HCT116 (cell line): ENCODE measurements at places on chromosomes 2 and 18. TPM values are rescaled to one million over a fixed set of nuclear protein-coding genes. Genes with fewer than 3 reads are reported as not detected.

STEAP3 gene
- total RNA-seq = 32.3 TPM

GRCh38 chr2:164363646-164364045 is 257.6 kb downstream of the GRB14 start:
- no peak overlapping the region for H3K4me3 ChIP-seq
- H3K36me3 ChIP-seq = no peaks in the 10 kb centered on the region
- H3K4me1 ChIP-seq = no peaks in the 10 kb centered on the region
- no peak overlapping the region for H3K27ac ChIP-seq

- DNase-seq = peak; percentile 74
- peaks cover 13% of the 10 kb centered on the region for H3K4me1 ChIP-seq
- H3K27me3 ChIP-seq = no peaks in the 10 kb centered on the region
- no peak overlapping the region for H3K4me3 ChIP-seq
Measured at GRCh38 chr18:58321986-58322385, 278.0 kb downstream of the NEDD4L start.

- no peaks in the 10 kb centered on the region for H3K27me3 ChIP-seq
- no peaks in the 10 kb centered on the region for H3K4me1 ChIP-seq
- DNase-seq = no peak
- no peaks in the 10 kb centered on the region for H3K36me3 ChIP-seq
- H3K4me3 ChIP-seq = no peak overlapping the region
Measured at GRCh38 chr18:75247611-75248421, 37.2 kb downstream of the TSHZ1 start.

DNA sequence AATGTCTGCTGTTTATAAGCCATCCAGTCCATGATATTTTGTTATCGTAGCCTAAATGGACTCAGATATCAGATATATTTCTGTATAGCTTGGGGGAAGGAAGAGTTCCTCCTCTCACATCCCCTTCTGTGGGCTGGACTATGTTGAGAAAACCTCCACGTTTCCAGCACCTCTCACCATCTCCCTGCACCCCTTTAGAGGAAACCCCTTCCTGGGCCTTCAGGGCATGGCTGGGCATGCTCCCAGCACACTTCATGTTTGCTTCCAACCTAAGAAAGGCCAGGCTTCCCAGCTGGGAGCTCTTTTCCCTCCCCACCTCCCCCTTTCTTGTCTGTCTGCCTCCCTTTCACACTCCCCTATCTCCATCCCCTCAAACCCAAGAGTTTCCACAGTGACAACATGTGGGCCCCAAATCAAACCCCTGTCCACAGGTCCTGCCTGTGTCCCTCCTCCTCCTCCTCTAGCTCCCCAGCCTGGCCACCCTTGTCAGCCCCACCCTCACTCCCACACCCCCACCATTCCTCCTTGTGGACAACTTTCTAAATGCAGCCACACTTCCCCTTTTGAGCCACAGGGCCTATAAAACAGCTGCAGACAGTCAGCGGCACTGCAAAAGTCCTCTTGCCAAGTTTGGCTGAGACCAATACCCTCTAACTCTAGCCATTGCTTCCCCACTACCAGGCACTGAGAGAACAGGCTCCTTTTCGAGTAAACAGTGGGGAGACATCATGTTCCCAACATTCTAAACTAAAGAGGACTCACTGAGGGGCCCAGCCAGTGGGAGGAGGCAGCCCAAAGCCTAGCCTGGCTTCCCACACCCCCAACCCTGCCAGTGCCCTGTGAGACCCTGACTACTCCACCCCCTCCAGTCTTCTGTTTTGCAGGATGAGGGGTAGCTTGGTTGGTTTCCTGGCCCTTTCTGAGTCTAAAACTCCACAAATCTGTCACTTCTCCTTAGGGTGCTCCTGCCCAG is 120.5 kb downstream of the ZFP36L2 start:
- no peaks in the 10 kb centered on the region for H3K27me3 ChIP-seq
- peak; percentile 4 for DNase-seq

IL1R2 gene
- total RNA-seq = 0.52 TPM

LRRC30 gene
- not detected for total RNA-seq

CYBRD1 gene
- total RNA-seq = 14.9 TPM

SPATA3 gene
- total RNA-seq = not detected

- no peaks in the 10 kb centered on the region for H3K4me1 ChIP-seq
- no peaks in the 10 kb centered on the region for H3K36me3 ChIP-seq
- DNase-seq = no peak
- no peak overlapping the region for H3K4me3 ChIP-seq
- no peaks in the 10 kb centered on the region for H3K27me3 ChIP-seq
Measured at GRCh38 chr2:150571121-150571520, 83.7 kb upstream of the RND3 start.

- no peak for DNase-seq
- H3K27ac ChIP-seq = no peak overlapping the region
- H3K4me3 ChIP-seq = no peak overlapping the region
Measured at GRCh38 chr2:190524928-190525327, 9.6 kb downstream of the NEMP2 start.
